ENCODE measurements at places on chromosomes 7 and 10. TPM values are rescaled to one million over a fixed set of nuclear protein-coding genes. Genes with fewer than 3 reads are reported as not detected.

Gene UCN3
- total RNA-seq = not detected

Gene STEAP1B
- 1.6 TPM for total RNA-seq

Gene OR6B1
- not detected for total RNA-seq

Gene CDK1
- total RNA-seq = 33.2 TPM

Gene MRPS24
- total RNA-seq = not detected

Gene PRTFDC1
- total RNA-seq = not detected

Gene SRGN
- total RNA-seq = 82.3 TPM

GRCh38 chr7:91657483-91658071 lies 222.9 kb downstream of the MTERF1 start:
- DNase-seq = no peak

DNA sequence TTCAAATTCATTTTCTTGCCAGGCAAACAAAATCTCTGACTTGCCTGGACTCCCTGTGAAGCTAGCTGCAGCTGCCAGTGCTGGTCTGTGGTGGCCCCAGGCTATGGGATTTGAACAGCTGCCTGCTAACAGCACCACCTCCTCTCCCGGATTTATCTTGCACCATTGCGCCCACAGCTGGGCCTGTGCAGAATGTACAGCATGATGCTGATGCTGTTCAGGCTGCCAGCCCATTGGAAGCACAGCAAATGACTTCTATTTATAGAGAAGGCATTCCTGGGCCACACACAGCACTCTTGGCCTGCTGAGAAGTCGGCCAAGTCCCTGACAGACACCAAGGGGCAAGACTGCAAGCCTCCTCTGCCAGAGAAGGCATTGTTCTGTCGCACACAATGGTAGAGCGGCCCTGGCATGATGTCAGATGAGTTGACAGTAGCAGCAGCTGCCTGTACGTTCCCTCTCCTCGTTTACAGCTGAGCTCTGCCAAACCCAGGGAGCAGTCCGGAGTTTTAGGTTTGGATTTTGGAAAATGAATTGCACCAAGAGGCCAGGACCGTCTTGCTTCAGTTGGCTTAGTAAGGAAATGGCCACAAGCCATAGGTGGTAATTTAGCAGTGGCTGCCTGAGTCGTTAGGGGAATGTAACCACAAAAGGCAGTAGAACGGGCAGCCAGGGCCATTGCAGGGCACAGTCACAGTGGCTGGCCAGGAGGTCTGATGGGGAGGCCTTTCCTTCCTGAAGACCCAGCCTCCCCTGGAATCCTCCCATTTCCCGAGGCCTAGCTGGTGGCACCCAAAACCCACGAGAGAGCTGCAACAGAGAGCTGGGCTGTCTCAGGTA lies 38.5 kb downstream of the MTURN start:
- peak; percentile 76 for DNase-seq

DNA sequence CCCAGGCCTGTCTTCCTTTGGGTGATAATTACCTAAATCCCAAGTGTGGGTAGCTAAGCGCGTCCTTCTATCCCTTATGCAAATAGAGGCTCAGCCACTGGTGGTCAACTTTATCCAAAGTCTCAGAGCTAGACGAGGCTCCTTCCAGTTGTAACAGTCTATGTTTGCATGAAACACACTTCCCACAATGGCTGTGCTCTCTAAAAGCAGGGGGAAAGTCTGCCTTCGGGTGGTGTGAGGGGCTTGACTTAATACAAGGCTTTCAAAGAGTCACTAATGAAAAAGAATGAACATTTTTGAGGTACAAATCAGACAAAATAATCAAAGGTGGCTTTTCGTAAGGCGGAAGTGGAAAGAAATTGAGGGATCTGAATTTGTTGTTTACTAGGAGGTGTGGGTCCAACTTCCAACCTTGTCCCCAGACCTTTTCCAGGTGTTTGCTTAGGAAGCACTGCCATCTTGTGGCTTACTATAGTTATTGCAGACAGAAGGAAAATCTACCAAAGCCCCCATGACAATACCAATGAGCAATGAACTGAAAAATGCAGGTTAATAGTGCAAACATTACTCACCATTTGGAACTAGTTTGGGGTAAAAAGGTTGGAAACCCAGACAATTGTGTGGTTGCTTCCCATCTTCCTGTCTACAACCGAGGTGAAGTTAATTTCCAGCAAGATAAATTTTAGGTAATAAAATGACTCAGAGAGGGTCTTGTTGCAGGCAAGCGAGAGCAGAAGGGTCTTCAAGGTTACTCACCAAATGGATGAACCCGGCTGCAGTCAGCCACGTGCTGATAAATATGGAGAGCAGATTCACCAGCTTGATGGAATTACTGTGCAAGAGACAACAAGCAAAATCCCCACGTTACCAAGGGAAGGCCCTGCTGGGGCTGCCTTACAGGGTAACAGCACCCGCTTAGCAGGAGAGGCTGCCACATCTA lies 525.7 kb downstream of the KCNMA1 start:
- peak; percentile 75 for DNase-seq

GRCh38 chr10:118173296-118173695 lies 126.6 kb upstream of the RAB11FIP2 start:
- no peak for DNase-seq

GRCh38 chr7:140631021-140631420 lies 9.6 kb downstream of the DENND2A start:
- no peak for DNase-seq

DNA sequence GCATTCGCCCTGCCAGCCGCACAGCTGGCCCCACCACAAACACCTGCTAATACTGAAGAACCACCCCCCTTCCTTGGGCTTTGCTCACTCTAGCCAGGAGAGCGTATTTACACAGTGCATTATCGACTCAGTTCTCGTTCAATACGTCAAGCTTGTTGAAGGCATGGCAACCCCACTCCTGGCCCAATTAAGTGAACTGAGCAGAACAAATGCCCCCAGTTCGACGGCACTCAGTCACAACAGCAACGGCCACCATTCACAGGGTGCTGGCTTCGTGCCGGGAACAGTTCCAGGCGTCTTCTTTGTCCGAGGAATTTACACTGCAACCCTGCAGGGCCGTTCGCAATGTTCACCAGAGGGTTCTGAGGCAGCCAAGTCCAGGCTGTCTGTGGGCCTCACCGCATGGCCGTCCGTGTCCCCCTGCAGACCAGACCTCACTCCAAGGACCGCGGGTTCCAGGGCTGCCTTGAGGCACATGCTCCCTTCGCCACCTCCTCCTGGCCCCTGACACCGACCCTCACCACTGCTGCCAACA lies 175.3 kb downstream of the DIP2C start:
- peak; percentile 73 for DNase-seq

DNA sequence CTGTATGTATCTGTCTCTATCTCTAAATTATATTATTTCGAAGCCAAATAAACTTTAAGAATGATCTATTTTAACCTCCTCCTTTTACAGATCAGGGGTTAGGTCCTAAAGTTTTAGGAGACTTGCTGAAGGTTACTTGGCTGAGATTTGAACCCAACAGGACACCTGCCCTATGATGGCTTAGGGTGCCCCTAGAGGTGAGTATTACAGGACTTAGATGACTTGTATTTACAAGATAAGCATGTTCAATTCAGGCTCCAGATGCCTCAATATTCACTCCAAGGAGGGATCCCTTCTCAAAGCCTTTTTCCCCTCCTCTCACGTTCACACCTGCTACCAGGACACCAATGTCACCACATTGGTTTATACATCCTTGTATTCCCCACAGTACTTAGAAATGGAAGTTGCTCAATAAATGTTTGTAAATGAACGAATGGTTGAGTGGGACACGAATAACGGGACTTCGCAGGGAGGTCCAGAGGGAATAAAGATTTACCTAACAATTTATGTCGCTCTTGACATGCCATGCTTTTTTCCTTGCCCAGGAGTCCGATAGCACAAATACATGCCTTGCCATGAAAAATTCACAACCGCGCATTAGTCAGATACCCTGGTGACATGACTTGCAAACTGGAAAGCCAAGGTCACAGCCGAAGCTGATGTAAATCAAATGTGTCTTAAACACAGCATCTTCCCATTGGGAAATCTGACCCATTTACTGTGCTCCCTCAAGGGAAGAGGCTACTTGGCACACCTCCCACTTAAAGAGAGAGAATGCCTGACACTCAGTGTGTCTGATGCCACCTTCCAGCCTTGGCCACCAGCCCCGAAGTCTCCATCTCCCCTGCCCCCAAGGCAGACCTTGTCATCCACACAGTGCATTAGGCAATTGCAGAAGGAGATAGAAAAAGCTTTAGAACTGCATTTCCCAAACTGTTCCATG lies 872.2 kb upstream of the AUTS2 start:
- DNase-seq = no peak

DNA sequence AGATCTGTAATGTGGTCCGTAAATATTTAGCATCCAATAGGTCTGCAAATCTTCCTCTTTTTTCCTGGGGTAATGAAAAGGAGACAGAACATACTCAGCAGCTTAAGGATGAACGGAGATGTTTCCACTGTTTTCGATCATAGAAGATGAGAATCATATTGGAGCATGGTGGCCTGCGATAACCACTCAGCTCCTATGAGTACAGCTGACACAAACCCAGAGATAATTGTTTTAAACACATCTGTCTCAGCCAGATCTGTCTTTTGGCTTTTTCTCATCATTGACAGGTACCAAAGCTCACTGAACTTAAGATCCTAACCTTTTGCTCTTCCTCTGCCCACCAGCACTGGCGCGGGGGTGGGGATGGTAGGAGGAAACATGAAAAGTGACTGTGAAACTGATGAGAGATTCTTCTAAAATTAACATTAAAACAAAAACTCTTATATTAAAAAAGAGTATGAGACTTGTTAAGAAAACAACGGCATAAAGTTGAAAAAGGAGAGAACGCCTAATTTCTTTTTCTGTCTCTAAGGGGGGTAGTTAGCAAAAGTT lies 71.0 kb downstream of the SVOPL start:
- DNase-seq = no peak

GRCh38 chr7:116438267-116438666 lies 61.3 kb upstream of the CAV2 start:
- DNase-seq = peak; percentile 33

- DNase-seq = no peak
Observed at GRCh38 chr10:124011464-124011863, 81.9 kb downstream of the CHST15 start.

DNA sequence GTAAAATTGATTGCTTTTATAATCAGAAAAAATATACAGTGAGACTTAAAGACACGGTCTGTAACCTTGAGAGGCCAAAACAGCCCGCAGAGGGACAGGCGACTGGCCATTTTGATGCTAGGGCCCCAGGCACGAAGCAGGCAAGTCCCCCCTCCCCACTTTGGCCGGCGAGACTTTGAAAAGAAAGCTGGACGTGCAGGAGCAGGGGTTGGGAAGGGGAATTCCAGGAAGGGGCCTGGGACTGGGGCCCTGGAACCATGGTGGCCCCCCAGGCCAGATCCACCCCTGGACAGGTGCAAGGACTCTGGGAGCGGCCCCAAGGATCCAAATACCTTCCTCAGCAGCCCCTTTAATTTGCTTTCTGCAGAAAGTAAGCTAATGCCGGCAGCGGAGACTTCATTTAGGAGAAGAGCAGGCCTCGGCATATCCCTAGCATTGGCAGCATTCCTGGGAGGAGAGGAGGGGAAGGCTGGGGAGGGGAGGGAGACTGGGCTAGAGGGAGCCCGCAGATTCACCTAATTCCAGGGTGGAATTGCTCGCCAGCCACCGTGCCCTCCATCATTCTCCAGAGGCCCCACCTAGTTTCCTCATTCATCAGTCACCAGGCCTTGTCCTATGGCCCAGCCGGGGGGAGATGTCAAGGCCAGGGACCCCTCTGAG lies 24.9 kb upstream of the TNRC18 start:
- DNase-seq = no peak

DNA sequence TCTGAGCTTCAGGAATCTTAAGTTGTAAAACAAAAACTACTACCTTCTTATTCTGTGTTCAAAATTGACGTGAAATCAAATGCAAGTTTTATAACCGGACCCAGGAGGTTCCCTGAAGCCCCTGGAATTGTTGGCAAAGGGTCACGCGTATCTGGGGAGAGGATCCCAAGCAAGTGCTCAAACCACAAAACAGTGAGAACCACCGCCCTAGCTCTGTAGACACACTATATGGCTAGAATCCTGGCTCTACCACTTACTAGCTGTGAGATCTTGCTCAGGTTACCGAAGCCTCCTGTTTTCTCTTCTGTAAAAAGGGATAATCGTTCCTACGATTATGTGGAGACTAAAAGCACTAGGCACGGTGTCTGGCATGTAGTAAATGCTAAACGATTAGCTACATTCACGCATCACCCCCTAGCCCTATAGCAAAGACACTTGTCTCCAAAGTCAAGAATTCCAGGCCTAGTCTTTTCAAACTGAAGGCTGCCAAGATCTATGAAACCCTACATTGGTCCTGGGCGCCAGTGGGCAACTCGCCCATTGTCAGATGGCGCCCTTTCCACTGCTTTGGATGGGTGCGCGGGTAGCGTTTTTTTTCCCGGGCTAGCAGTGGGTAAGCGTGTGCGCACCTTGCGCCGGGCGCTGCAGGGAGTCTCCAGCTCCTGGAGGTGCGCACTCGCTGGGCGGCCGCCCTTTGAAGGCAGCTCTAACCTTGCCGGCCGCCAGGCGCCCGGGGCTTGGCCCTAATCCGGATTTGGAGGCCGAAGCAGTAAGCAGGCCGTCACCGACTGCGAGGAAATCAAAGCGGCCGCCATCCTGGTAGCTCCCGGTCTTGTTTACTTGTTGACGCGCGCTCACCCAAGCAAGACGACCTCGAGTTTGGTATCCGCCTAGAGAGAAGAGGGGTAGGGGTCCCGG lies 11.6 kb upstream of the NKX2-3 start:
- DNase-seq = peak; percentile 33
